Activated CD4-positive, alpha-beta T cell treated with anti-CD3 and anti-CD28 coated beads, Interleukin-2, amount 50 U/mL, for 48 hours (primary cell): ENCODE measurements at places on chromosomes 4 and X.

DNA sequence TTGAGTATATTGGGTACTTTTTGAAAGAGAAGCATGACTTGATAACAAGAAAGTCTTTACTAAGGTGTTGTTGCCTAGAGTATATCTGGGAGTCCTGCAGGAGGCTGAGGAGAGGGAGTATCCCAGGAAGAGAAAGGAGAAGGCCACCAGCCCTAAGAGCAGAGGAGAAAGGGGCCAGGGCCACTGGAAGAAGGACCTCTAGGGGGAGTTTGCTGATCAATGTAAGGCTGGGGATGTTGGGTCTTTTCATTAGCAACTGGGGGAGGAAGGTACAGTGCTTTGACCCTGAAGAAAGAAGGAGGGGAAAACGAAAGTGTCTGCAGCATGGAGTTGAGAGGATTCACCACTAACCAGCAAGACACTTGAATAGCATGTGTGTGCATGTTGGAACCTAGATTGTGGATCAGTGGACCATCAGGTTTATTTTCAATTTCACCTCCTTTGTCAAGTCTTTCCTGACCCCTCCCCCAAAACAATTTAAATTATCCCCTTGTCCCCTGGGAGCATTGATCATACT, 4.5 kb downstream of the SMIM9 start:
- no peak for DNase-seq

- no peak for DNase-seq
These were observed 76.6 kb downstream of the ZFX start for GRCh38 chrX:24226176-24226575.

DNA sequence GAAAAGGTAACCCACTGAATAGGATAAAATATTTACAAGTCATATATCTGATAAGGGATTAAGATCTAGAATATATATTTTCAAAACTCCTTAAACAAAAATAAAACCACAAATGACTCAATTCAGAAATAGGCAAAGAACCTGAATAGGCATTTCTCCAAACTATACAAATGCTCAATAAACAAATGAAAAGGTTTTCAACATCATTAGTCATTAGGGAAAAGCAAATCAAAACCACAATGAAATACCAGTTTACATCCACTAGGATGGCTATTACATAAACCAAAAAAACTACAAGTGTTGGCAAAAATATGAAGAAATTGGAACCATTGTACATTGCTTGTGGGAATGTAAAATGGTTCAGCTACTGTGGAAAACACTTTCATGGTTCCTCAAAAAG, 167.0 kb upstream of the GALNT7 start:
- DNase-seq, result no peak

GRCh38 chr4:109811707-109812106, 3.9 kb upstream of the GAR1 start:
- DNase-seq, result no peak

- no peak for DNase-seq
These were observed 39.5 kb upstream of the SMIM10L2A start for GRCh38 chrX:135382260-135382659.

DNA sequence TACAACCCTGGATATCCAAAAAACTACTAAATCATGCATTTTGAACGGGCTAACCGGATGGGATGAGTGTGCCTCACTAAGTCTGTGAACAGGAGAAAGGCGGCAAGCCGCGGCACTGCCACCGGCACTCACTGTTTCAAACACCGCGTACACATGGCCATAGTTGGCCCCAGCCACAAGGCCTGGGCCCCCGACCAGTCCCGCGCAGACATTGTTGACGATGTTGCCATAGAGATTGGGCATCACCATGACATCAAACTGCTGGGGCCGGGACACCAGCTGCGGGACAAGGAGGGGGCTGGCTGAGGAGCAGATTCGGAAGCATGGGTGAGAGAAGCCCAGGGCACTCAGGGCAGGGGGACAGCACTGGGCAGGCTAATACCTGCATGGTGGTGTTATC, 5.8 kb downstream of the SRPK3 start:
- DNase-seq, result no peak

DNA sequence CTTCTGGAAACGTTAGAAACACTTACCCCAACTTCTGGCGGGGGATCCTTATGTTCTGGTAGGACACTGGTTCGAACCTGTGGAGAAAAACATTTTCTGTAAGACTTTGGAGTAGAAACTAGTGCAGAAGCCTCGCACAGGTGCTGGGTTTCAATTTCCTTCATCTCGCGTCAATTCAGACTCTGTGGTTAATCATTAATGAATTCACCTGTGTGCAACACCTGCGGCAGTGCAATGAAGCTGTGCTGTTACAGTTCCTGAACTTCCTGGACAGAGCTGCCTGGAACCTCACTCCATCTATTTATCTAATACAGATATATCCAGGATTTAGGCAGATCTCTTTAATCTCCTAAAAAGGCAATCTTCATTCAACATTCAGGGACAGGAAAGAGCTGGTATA, 531.4 kb downstream of the INPP4B start:
- DNase-seq, result no peak
